HuH-7 (cell line): ENCODE measurements at places on chromosomes 13 and 19.

GRCh38 chr19:5667751-5668271 lies 12.5 kb downstream of the MICOS13 start:
- DNase-seq, result no peak

GRCh38 chr19:12745166-12745897 lies 6.3 kb upstream of the BEST2 start:
- DNase-seq, result no peak

DNA sequence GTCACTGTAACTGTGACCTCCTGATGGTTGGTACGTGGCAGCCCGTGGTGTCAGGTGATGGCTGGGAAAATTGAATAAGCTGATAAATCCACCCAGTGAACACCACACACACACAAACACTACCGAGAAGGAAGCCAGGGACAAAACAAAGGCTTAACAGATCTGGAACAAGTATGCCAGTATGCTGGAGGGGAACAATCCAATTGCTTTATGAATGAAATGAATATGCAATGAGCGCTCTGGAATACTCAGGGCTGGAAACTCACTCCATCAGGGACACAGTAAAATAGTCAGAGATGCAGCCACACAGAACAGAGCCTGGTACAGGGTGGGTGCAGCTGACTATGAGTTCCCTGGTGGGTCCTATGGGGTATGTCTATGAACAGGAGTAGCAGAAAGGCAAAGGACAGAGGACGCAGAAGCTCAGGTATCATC lies 16.7 kb downstream of the TMTC4 start:
- DNase-seq, result no peak

DNA sequence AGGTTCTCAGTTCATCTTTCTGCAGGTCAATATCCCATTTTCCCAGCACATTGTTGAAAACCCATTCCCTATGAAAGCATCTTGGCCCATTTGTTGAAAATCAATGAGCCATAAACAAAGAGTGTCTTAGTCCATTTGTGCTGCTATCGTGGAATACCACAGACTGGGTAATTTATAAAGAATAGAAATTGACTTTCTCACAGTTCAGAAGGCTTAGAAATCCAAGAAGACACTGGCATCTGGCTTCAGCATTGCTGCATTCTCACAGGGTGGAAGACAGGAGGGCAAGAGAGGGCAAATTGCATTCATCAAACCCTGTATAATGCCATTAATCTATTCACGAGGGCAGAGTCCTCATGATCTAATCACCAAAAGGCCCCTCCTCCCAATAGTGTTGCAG lies 34.1 kb downstream of the ZNF823 start:
- DNase-seq, result no peak

DNA sequence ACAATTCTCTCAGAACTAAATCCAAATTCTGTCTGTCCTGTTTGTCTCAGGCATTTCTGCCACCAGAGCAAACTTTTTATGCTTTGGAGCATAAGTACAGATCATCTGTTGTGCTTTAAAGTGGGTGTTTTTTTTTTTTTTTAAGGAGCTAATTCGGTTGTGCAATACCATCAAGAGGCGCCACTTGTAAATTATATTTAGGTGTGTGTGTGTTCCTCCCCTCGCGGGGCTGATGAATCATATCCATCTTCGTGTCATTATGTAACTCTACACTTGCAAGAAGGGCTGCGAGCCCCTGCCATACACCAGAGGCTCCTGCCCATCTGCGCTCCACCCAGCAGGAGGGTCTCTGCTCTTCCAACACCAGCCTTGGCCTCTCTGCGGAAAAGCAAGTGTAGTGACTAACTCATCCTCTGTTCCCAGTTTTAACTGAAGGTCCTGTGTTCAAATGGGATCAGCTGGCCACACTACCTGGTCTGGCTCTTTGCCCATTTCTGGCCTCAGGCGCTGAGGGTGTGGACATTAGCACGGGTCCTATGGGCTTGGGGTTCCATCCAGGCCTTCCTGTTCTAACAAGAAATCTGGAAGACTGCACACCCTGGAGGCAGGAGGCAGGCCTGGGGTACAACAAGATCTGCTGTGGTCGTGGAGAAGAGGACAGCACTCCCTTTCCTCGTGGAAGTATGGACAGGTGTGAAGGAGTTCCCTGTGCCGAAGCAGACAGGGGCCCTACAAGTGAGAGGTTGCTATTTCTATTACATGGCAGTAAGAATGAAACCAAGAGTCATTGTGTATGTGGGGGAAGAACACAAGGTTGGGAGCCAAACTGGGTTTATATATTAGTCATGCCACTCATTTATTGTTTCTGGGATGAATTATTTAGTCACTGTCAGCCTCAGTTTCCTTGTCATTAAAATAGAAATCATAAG lies 96.1 kb upstream of the MBNL2 start:
- no peak for DNase-seq
